ENCODE measurements at places on chromosomes 7 and 10.

GRCh38 chr7:143431109-143431508, 12.1 kb upstream of the TAS2R60 start:
- no peak for DNase-seq

- no peak for DNase-seq
These were observed 62.8 kb downstream of the ADARB2 start for GRCh38 chr10:1674501-1674900.

DNA sequence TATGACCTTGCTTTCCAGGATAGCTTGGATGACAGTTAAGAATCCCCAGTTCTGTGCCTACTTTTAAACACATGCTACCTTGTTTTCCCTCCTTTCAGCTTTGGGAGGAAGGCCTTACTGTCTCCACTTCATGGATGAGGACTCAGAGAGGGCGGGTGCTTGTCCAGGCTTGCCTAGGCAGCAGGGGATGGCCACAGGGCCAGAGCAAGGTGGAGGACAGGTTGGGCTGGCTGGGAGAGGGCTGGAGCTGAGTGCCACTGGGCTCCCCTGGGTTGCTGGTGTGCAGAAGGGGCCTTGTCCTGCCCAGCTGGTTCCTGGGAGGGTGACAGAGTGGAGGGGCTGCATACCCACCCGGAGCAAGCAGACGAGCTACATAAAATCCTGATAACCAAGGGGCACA, 117.8 kb downstream of the GRK5 start:
- no peak for DNase-seq

- DNase-seq, result no peak
These were observed 147.1 kb downstream of the ITGA8 start for GRCh38 chr10:15572531-15573045.

GRCh38 chr10:94465684-94466083, 63.3 kb downstream of the TBC1D12 start:
- no peak for DNase-seq

DNA sequence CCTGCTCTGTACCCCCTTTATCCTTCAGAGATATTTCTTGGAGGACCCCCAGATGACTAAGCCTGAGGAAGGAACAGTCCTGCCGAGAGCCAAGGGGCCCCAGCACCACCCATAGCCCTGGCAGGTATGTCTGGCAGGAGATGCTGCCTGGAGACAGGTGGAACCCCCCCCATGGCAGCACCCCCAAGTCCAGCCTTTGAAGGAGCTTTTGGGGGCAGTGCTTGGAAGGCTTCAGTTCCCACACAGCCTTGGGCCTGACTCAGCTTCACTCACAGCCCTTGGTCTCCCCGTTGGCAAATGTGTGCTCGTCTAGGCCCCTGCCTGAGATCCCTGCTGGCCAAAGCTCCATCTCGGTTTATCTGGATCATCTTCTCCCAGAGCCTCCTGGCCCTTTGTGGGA, 23.0 kb upstream of the PCBD1 start:
- no peak for DNase-seq

DNA sequence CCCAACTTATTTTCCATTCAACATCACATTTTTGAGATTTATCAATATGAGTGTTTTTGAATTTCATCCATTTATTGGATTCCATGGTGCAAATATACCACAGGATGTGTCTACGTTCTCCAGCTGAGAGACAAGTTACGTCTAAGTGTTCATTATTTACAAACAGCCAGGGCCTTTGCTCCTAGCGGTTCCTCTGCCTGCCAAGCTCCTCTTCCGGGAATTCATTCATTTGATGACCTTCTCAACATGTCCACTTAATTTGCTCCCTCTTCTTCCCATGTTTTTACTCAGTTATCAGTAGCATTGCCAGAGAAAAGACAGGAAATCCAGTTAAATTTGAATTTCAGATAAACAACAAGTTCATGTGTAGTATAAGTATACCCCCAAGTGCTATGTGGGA, 321.7 kb downstream of the PRPF18 start:
- no peak for DNase-seq

GRCh38 chr10:18079665-18080295, 60.4 kb upstream of the CACNB2 start:
- DNase-seq, result no peak

GRCh38 chr7:20931739-20932138, 145.1 kb upstream of the SP8 start:
- no peak for DNase-seq

DNA sequence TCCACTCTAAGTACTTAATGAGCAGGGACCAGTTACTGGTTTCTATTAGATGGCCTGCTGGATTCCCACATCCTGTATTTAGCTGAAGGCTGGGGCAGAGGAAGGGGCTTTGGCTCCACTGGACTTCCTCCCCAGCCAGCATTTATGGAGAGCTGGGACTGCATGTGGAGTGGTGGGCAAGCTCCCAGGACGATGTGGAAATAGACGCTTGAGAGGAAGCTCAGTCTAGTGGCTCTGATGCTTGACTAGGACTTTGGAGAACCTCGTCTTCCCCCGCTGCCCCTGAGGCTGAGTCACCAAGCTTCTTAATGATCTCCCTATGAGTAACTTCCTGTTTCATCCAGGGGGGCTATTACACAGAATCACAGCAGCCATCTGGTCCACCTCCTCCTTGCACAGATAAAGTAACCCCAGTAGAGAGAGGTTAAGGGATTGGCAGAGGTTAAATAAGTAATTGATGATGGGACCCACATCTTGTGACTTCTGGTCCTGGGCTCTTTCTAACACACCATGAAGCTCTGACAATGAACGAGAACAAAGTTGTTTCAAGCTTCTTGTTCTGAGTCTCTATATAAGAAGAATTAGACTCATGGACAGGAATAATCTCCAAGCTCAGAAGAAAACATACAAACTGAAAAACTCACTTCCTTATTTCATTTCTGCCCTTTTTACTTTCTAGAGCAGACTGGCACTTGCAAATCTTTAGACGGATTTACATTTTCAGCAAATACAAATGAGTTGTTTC, 126.2 kb downstream of the PRPF18 start:
- DNase-seq, result peak; percentile 97

DNA sequence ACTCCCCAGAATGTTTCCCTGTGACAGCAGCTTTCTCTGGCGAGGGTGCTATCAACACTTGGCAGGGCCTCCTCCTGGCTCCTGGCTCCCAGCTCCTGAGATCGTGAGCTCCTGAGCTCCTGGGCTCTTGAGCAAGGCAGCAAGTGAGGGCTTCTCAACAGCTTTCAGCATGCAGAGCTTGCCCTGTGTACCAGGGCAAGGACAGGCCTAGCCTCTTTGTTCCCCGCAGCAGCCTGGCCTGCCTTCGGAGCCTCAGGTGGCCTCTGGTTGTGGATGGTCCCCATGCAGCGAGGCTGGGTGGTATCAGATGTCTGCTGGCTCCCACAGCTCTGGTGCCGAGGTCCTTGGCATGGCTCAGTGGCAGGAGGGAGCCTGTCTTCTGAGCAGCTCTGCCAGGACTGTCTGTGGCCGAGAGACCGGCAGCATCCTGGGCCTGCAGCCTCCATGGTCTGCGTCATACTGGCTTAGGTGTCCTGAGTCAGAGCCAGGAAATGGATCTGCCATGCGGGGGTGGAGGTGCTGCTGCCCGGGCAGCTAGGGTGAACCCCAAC, 44.2 kb downstream of the ZMIZ1 start:
- peak; percentile 63 for DNase-seq

GRCh38 chr10:44573821-44574220, 188.9 kb upstream of the CXCL12 start:
- DNase-seq, result no peak

- no peak for DNase-seq
These were observed 15.2 kb downstream of the IL2RA start for GRCh38 chr10:6046773-6047611.

- no peak for DNase-seq
These were observed 182.6 kb upstream of the FZD8 start for GRCh38 chr10:35824704-35825103.

DNA sequence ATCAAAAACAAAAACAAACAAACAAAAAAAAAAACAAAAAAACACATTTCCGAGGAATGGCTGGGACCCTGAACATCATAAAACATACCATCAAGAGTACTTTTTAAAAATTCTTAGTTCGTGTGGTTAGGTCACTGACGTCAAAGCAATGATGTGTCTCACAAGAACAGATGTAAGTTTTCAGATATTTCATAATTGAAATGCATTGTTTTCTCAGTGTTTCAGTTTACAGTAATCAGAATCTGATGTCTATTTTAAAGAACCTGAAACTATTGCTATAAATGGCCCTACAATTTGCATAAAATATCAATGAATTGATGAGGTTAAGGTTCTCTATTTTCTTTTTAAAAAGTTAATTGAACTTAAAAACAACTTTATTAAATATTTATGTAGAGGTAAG, 103.7 kb upstream of the HGF start:
- DNase-seq, result peak; percentile 82

GRCh38 chr7:37510043-37510634, 61.5 kb upstream of the ELMO1 start:
- peak; percentile 14 for DNase-seq

GRCh38 chr10:79024720-79025198, 44.0 kb upstream of the ZMIZ1 start:
- DNase-seq, result no peak

GRCh38 chr7:88522771-88523293, 216.1 kb upstream of the STEAP4 start:
- DNase-seq, result no peak

DNA sequence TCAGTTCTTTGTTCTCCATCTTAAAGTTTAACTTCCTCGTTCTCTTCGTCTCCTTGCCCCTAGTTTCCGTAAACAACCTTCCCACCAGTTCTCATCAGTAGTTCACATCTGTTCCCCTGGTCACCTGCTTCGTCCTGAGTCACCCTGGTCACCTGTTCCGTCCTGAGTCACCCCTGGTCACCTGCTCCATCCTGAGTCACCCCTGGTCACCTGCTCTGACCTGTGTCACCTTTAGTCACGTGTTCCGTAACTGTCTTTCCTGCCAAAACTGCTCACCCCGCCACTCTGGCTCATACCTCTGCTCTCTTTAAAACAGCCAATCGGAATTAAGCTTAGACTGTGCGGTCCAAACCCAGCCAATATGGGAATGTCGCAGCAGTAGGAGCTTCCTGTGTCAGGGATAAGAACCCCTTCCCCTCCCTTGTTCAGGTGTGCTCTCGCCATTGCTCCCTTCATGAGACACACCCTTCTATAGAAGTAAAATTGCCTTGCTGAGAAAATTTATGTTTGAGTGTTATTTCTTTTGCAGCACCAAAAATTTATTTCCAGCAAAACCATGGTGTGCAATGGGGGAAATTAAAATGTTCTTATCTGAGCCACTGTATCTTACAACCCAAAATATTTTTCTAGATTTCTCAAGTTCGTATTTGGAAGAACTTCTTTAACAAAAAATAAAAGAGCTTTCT, 112.2 kb downstream of the VIM start:
- no peak for DNase-seq

DNA sequence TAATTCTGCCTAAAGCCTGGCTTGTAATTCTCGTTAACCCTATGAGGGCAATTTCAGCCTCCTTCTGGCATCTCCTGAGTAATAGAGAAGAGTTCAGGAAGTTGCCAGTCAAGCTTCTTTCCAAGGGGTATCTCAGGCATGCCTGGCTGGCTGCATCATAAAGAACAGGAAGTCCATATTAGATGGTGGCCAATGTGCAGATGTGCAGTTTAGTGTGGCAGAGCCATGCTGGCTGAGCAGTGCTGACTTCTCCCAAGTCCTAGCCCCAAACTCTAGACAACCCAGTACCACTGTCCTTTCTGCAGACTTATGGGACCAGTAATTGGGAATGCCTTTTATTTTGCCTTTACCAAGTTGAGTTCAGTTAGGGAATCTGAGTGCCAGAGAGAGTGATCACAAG, 517.9 kb downstream of the GALNT17 start:
- no peak for DNase-seq

- DNase-seq, result no peak
These were observed 22.3 kb downstream of the CALML5 start for GRCh38 chr10:5476918-5477525.

DNA sequence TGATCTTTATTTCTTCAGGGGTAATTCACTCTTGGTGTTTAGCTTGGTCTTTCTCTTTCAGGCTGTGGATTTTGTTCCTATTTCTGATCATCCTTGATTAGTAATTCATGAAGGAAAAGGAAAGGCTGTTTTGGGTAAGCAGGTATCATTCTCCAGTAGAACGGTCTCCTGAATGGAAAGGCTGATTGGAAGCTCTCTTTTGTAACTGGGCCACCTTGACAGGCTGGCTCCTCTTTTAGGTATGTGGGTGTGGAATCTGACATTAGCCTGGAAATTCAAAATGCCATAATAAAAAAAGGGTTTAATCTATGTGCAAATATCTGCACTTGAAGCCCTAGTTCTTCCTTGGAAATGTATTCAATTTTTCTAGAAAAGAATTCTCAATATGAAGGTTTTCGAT, 18.9 kb downstream of the TAS2R39 start:
- DNase-seq, result no peak

DNA sequence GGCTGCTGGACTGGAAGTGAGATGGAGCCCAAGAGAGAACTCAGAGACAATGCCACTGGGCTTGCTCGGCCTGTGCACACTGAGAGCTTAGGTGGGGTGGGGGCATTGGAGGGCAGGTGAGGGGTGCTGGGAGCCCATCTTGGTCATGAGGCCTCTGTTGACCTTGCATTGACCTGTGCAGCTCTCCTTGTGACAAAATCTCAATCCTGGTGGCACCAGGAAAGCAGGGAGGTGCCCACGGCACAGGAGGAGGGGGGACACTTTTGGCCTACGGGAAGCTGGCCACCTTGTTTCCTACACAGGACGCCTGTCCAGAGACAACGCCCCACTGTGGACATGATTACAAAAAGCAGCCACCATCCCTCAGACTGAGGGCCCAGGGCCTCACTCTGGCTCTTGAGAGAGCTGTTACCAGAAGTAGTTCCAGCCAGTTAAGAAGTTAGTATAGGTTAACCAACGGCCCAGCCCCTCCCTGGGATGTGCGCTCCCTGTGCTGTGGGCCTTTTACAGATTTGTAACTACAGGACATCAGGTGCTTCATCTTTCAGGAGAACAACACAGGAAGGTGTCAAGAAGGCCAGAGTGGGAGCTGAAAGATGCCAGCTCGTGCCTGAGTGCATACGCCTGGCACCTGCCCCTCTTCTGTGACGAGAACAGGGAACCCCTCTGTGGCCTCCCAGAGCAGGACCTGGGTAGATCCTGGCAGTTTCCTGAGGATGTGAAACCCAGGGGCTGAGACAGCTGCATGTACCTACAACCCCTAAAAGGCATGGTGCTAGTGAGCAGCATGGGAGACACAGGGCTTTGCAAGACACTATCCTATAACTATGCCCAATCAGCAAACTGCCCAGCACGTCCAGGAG, 10.3 kb downstream of the PKD1L1 start:
- no peak for DNase-seq

DNA sequence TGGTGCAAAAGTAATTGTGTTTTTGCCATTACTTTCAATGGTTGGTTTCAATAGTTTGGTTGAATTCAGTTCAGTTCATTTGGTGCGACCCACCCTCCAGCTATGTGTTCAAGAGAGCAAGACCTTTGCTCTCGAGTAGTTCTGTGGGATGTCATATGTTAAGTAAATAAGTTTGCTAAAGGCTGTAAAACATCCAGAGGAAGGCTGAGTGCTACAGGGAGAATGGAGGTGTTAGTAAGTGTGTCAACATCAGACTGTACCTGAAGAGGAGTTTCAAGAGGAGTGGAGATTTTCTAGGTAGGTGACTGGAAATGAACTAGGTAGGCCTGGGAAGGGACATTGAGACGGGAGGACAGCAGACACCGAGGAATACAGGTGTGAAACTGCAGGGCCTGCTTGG, 147.7 kb downstream of the SH2D4B start:
- no peak for DNase-seq
